Activated naive CD4-positive, alpha-beta T cell (primary cell): ENCODE measurements at places on chromosomes 13 and 19.
A peak's percentile ranks its signal among the peaks of the same experiment; 100 is the strongest.

GRCh38 chr19:10756791-10757190 is 38.9 kb downstream of the DNM2 start:
- no peak for DNase-seq

DNA sequence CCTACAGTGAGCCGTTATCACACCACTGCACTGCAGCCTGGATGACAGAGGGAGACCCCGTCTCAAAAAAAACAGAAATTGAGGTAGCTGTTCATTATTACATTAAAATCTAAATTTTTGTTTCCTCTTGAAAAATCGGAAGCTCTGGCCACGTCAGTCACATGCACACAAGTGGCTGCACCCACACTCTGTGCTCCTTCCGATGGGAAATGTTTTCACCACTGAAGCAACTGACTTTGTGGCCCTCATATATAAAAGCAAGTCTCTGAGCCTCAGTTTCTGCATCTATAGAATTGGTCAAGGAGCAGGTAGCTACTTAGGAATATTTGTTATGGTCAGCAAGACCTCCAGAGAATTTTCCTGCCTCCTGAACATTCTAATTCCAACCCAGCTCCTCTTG is 4.5 kb downstream of the LRRC25 start:
- DNase-seq: no peak

GRCh38 chr19:50498219-50499056 is 12.6 kb downstream of the JOSD2 start:
- no peak for DNase-seq

DNA sequence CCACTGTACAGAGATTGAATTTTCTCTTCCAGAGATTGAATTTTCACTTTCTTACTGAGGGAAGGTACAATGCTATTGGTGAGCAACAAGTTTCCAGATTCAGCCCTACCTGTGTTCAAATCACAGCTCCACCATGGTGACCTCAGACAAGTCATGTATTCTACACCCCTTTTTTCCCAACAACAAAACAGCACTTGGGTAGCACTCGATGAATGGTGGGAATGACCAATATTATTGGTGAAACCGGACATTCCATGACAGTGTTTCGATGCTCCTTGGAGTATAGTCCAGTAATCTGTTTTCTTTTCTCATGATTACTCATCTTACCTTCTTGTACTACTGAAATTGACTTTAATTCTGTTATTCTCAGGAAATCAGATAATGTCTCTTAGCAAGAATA is 266.2 kb upstream of the SOX21 start:
- no peak for DNase-seq

DNA sequence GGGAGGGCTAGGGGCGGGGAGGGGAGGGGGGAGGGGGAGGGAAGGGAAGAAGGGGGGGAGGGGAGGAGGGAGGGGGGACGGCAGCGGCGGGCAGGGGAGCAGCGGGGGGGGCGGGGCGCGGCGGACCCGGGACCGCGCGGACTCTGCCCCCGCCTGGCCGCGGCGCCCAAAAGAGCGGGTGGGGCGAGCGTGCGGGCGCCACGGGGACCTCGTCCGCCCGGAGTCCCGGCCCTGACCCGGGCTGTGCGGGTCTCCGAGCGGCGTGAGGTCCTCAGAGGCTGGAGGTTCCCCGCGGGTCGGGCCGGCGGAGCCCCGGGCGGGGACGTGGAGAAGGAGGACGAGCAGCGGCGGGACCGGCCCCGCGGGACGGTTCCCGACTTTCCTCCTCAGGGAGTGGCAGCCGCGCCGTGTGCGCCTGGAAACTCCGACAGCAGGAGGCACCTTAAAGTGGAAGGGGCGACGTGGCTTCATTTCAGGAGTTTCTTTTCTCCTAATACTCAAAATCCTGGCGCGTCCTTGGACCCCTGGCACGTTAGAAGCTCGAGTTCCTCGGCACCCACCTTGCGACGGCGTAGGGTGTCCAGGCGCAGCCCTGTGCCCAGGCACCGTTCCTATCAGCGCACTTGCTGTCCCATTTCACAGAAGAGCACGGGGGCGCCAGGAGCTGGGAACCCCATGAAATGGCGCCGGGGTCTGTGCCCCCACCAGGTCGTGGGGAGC is 518 bp upstream of the PLPP2 start:
- DNase-seq: no peak

GRCh38 chr19:14072535-14073260 is at the start of gene MISP3:
TSS of gene MISP3 (plus strand) at chr19:14072786. CDS start at chr19:14073310, 524 bp downstream.
- no peak for DNase-seq

- DNase-seq: no peak
Measured at GRCh38 chr19:6268382-6268771, 11.4 kb downstream of the MLLT1 start.

DNA sequence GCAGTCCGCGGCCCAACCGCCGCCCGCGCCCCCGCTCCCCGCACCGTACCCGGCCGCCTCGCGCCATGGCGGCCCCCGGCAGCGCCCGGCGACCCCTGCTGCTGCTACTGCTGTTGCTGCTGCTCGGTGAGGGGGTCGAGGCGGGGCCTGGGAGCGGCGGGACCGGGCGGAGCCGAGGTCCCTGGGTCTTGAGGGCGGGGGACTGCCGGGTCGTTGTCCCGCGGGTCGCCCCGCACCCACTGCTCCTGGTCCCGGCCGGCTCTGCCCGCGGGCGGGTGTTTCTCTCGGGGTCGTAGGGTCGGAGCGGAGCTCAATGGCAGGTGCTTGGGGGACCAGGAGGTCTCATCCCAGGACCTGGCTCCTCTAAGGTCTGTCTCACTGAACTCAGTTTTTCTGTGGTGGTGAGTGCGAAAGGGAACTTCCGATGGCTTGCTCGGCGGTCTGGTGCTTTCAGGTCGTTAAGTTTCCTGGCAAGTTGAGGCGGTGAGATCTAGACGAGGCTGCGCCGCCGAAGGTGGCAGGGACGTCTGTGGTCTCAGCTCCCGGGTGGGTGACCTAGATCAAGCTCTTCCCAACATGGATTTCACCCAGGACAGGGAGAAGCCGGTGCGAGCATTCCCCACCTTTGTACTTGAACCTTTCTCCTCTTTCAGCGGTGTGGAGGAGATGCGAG is 467 bp downstream of the LAMP1 start:
- peak; percentile 30 for DNase-seq
